ENCODE measurements at places on chromosomes 1 and 21.

- no peak for DNase-seq
Observed at GRCh38 chr1:95534985-95535384, 301.0 kb downstream of the RWDD3 start.

DNA sequence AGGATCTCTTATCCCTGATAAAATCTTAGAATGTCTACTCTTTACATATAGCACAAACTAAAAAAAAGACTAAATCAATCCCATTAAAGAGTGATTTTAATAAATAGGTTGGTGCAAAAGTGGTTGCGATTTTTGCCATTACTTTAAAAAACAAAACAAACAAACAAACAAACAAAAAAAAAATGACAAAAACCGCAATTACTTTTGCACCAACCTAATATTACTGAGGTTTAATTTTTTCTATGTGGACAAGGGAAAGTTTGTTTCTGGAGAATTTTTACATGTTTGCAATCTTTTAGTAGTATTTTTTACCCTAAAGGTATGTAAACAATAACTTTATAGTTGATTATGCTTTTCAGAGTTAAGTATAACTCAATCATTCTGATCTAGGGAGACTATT lies 119.7 kb upstream of the ADAMTS5 start:
- DNase-seq, result no peak

GRCh38 chr1:40353082-40353481 lies 20.4 kb upstream of the SMAP2 start:
- DNase-seq, result no peak

DNA sequence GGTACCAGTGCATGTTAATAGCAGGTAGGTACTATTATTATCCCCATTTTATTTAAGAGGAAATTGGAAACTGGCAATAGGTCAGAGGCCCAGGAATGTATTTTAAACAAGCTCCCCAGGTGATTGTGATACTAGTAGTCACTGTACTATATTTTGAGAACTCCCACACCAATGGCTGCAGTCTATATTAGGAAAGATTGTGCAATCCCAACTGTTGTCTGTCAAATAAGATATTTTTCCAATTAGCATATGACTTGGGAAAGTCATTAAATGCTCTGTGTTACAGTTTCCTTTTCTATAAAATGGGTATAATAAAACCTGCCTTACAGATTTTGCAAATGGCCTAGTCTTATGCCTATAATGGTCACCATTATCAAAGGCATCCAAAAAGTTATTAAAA lies 94.2 kb upstream of the DMRTA2 start:
- no peak for DNase-seq

- DNase-seq, result no peak
Observed at GRCh38 chr1:199856216-199856780, 171.2 kb upstream of the NR5A2 start.

GRCh38 chr1:78011050-78011449 lies 6.3 kb downstream of the DNAJB4 start:
- no peak for DNase-seq

GRCh38 chr21:25717491-25718147 lies 17.1 kb downstream of the ATP5PF start:
- DNase-seq, result no peak

- no peak for DNase-seq
Observed at GRCh38 chr1:206439205-206439604, 31.1 kb upstream of the IKBKE start.

DNA sequence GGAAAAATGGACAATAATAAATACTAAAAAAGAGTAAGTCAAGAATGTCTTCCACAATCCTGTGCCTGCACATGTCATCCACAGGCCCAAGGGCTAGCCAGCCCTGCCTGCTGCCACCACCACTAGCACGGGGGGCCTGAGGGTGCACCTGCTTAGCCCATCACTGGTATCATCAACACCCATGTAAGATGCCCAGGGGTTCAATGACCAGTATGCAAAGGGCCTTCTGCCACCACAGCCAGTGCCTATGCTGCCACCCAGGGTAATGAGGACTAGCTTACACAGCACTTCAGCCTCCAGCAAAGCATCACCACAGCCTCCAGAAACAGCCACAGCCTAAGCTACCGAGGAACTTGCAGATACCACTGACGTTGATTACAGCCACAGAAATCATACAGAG lies 46.3 kb downstream of the POFUT2 start:
- DNase-seq, result no peak
